ENCODE measurements at places on chromosomes 16 and 17.

DNA sequence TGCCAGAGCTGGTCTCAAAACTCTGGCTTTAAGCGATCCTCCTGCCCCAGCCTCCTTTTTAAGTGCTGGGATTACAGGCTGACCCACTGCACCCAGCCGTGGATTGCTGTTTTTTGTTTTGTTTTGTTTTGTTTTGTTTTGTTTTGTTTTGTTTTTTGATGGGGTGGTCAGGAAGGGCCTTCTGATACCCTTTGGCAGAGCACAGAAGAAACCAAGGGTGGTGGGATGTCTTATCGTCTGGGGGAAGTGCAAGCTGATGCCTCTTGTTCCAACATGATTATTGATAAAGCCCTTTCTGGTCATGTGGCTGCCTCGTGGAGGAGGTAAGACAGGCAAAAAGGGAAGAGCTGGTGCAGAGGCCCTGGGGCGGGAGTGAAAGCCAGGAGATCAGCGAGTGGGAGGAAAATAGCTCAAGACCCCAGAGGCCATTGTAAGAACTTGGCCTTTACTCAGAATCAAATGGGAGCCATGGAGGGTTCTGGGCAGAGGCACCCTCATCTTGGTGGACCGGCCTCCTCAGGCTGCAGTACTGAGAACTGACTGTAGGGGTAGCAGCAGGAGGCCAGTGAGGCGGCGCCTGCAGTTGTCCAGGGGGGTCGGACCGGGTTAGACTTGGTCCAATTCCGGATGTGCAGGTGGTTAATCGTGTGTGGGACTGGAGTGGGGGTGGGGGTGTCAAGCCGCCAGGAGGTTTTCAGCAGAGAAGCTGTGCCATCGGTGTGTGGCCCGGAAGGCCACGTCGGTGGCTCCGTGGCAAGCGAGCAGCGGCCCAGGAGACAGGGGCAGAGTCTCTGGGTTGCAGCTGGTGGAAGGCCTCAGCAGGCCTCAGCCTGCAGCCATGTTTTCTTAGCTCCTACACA is 84.4 kb upstream of the GSE1 start:
- no peak for DNase-seq

DNA sequence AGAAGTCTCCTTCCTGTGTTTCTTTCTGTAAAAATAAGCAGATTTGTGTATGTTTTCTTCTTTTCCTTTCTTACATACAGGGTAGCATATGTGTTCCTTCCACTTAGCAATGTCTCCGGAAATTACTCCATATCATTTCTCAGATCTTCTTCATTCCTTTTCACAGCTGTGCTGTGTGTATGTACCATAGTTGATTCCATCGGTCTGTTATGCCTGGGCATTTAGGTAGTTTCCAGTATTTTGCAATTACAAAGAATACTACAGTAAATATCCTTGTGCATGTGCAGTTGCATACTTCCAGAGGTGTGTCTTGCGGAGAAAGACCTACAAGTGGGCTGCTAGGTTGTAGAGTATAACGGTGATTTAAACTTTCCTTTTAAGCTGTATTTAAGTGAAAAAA is 69.8 kb downstream of the CLEC16A start:
- no peak for DNase-seq

- no peak for DNase-seq
Measured at GRCh38 chr17:3982113-3982512, 17.9 kb upstream of the ATP2A3 start.

- DNase-seq: no peak
Measured at GRCh38 chr16:21283521-21284289, 5.6 kb upstream of the CRYM start.

Data from stimulated activated CD8-positive, alpha-beta memory T cell treated with anti-CD3 and anti-CD28 coated beads, Interleukin-4, amount 100 ng/mL, for 24 hours (primary cell).